ENCODE measurements at places on chromosomes 16 and 17. TPM values are rescaled to one million over a fixed set of nuclear protein-coding genes. Genes with fewer than 3 reads are reported as not detected.

Gene RAD51C
- total RNA-seq, result 82.7 TPM

Gene WNK4
- total RNA-seq, result not detected

Gene TEX19
- 0.72 TPM for total RNA-seq

Gene SLFN13
- 0.25 TPM for total RNA-seq

DNA sequence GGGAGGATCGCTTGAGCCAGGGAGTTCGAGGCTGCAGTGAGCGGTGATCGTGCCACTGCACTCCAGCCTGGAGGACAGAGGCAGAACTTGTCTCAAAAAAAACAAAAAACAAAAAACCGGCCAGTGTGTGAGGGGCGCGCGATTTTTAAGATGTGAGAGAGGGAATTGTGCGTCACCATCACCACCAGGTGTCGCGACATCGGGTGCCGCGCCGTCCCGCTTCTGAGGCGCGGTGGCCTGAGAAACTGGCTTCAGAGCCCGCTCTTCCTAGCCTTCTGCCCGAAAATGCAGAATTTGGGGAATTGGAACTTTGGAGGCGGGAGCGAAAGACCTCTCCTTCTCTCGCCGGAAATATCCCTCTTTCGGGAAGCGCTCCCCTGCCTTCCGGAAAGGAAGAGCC, 524.8 kb downstream of the KCNJ18 start:
- no peak for DNase-seq

- no peak for DNase-seq
Measured at GRCh38 chr17:67401598-67402504, 24.8 kb downstream of the PITPNC1 start.

DNA sequence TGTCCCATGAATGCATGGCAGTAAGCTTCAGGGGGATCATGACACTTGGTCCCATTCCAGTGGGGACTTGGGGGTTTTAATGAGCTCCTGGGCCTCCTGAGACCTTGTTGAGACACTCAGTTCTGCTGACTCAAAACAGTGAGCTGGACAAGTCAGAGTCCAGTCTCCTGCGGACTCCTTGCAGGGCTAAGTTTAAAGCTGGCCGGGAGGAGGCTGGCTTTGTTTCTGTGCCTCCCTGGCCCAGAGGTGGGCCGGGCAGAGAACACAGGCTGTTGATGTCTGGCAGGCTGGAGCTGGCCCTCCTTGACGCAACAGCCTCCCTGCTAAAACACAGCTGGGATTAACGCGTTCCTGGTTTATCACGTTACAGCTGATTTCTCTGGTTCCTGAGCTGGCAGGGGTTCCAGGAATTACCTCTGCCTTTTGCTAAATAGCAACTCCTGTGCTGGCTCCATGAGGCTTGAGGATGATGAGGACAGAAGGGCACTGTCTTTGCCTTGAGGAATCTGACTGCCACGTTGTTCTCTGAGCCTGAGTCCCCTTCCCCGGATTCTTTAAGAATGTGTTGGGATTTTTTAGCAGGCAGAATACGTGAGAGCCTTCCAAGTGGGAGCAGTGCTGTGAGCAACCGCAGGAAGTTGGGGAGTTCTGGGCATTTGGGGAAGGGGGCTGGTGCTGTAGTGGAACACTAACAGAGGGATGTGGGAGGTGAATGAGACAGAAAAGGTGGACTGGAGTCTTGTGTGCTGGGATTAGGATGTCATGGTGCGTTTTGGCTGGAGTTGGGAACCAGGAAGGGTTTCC, 2.0 kb downstream of the GPT2 start:
- DNase-seq, result no peak

DNA sequence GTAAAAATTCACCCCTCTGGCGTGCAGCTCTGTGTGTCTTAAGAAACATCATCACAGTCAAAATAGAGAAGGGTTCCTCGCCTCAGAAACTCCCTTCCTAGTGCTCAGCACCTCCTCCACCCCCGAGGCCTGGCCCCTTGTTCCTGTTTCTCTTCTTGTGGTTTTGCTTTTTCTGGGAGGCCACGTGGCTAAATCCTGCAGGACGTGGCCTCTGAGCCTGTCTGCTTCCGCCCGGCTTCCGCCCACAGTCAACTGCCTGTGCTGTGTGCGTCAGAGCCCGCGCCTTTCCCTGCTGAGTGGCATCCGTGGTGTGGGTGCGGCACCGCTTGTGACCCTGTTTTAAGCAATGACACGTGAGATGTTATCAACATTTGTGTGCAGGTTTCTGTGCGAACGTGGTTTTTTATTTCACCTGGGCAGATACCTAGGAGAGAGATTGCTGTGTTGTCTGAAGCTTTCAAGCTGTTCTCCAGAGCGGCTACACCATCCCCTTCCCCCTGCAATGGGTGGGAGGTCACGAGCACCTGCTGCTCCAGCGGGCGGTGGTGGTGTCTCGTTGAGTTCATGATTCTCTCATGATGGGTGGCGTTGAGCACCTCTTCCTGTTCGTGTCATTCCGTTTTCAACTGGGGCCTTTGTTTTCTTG, 21.7 kb downstream of the ACSF3 start:
- DNase-seq, result no peak

DNA sequence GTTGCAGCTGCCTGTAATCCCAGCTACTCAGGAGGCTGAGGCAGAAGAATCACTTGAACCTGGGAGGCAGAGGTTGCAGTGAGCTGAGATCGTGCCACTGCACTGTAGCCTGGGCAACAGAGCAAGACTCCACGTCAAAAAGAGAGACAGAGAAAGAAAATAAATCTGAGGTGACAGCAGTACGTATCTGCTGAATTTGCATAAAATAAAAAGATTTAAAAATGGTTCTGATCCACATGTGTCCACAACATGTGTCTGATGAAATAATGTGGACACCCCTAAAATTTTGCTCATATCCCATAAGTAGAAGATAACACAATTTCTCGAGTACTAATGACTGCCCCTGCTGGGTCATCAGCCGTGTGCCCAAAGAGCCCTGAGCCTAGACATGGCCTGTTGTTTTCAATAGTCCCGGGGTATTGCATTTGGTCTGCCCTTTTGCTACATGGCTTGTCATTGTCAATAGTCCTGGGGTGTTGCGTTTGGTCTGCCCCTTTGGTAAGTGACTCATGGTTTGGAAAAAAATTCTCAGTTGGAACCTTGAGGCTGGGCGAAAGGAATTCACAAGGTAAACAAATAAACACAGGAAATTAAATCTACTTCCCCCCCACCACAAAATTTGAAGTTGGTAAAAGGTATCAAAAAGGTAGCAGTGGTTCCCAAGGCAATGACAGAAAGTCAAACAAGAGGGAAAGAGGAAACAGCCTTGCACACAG, 434.6 kb upstream of the MAF start:
- peak; percentile 45 for DNase-seq

- DNase-seq, result no peak
Measured at GRCh38 chr16:85515830-85516397, 97.2 kb upstream of the GSE1 start.

Measured in H4 (cell line).